ENCODE measurements at places on chromosomes 7 and 10.

DNA sequence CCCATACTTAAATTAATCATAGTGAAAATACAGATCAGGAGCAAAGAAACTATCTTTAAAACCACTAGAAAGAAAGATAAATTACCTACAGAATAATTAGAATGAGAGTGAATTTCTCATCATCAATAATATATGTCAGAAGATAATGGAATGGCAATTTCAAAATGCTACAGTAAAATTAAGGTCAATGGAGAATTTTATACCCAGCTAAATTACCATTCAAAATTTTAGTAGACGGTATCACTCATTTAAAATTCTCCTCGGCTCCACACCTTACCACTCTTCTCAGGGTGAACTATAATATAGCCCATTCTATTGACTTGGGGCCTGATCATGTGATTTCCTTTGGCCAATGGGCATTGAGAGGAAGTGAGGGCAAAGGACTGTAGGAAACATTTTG, 192.5 kb upstream of the TCERG1L start:
- no peak for DNase-seq

GRCh38 chr10:9501944-9502343, 1447.5 kb downstream of the GATA3 start:
- no peak for DNase-seq

DNA sequence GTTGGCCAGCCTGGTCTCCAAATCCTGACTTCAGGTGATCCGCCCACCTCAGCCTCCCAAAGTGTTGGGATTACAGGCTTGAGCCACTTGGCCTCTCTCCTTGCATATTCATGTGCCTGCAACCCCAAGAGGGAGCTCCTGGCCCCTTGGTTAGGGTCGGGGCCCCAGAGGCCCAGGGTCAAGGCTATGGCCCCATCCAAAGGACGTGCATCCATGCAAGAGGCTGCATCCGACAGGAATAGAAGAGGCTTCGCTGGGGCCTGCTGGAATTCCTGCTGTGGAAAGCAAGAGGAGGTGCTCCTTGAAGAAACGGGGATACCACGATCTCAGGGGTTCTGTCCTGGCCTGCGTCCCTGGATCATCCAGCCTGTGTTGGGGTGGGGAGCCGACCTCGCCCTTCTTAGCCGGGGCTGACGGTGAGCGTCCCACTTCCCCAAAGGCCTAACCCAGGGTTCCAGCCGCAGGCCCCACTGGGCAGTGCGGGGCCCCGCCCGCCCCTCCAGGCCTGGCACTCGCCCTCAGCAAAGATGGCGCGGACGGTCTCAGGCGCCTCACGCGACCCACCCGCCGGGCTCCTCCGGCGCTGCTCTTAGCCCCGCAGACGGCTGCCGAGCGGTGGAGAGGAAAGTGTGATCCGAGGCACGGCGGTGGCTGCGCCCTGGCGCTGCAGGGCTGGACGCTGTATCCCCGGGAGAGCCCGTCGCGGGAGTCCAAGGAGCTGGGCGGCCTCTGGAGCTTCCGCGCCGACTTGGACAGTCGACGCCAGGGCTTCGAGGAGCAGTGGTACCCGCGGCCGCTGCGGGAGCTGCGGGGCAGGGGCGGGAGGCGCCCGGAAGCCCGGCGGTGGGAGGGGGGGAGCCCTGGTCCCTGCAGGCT, 54.7 kb downstream of the ZNF727 start:
- no peak for DNase-seq

DNA sequence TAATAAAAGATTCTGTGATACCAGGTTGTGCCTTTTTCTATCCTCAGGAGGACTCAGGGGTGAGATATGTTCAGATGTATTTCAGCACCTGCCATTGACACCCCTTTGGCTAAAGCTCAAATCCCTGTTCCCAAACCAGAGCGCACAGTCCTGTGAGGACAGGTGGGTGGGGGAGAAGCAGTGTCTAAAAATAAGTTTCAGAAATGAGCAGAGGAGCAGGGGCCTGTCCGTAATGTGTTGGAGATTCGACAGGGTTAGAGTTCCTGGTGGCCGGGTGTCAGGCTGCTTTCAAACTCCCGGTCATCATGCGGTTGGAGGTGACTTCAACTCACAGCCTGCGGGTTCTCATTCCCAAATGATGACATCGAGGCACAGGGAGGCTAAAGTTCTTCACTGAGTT, 211.5 kb downstream of the KLF6 start:
- DNase-seq: no peak

GRCh38 chr10:55989188-55989587, 371.9 kb downstream of the ZWINT start:
- DNase-seq: no peak

DNA sequence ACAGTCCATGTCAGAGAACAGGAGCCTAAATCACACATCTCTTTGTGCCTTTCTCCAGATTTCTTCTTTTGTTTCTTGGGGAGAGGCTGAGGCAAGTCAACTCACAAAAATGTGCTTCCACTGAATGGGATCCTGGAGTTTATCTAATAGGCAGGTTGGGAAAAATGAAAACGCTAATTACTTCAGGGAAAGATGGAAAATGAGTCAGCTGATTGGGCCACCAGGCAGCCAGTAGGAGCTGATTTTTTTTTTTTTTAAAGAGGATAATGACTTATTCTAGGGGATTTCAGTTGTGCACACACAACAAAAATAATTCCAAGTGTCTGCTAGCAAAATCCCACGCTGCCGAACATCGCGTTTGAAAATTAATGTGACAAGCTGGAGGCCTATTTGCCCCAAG, 412.8 kb upstream of the ZMIZ1 start:
- DNase-seq: no peak

GRCh38 chr7:120724448-120724847, 133.5 kb downstream of the TSPAN12 start:
- DNase-seq: no peak

DNA sequence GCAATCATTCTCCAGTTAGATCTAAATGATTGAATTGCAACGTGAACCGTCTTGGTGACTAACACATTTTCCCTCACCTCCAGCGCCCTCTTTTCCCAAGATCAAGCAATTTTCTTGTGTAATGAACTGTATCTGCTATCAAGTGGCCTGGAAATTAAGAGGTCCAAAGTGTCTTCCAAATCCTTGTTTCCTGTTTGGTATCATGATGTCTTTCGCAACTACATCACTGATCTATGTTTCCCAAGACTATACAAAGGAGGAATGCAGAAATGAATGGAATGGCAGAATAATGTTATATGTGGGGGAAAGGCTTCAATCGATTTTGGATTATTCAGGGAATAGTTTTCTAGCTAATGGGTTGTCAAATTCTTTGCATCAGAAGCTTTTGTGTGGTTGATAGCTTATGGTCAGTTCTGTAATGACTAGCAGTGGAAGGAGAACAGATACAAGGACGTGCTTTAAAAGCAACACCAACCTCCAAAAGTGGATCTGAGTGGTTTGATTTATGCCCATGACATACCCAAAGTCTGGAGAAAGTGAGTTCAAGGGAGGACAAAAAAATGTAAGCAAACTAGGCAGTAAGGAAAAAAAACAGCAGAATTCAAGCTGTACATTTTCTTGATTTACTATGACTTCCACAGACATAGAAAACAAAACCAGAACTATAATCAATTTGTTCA, 14.6 kb upstream of the ZEB1 start:
- DNase-seq: no peak

DNA sequence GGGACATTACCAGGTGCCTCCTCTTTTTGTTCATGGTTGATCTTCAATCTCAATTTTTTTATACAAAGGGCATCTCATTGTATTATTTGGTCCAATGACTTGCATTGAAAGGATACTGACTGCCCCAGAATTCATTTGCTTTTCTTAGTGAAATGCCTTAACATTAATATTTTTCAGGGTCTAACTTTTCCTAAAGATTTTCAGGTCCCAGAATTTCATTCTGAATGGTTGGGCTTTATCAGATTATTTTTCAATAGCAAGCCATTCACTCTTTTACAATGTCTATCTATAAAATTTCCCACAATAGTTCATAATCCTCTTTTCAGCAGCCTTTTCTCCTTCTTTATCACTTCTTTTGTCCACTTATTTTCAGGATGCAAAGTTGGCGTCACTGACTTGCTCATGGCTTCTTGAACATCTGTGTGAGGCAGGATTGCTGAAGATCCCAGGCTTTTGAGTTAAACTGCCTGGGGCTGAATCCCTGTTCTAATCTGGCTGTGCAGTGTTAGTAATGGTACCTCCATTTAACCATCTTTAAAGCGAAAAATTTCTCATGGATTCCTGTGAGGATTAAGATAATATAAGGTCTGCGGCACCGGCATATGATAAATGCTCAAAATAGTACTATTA, 131.7 kb upstream of the HDAC9 start:
- DNase-seq: no peak

- DNase-seq: no peak
Measured at GRCh38 chr7:26348234-26348851, 56.7 kb downstream of the SNX10 start.

- DNase-seq: no peak
Measured at GRCh38 chr7:31835471-31835870, 148.5 kb downstream of the PPP1R17 start.

DNA sequence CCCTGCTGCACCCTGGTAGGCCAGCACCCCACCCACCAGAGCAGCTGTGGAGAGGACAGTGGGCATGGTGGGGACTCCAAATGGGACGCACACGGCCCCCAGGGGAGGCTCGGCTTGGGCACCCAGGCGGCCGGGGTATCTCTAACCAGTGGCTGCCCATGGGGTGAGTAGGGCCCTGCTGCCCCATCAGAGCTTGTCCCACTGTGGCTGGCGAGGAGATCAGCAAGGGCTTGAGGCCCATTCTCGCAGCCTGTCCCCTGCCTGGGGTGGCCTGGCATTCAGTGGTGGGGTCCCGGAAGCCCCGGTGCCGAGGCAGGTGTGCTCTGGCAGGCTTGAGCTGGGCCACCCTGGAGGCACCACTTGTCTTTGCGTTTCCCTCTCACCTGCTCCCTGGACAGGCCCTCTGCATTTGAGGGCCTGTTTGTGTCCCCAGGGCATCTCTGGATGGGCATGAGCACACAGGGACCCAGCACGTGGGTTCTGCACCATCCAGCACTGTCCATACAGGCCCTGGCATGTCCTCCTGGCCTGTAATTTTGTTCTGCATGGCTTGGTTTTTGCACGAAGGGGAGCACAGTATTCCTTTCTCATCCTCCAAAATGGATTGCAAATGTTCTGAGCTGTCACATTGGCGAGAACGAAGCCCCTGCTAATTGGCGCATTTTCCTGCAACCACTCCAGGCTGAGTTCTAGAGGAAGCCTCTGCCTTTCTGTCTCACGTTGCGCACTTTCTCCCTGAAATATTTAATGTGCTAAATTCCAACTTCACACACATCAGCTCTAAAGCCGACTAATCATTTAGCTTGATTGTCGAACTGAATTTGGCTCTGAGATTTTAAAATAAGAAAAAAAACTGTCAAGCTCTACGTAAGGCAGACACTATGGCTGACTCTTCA, 27.2 kb downstream of the PWWP2B start:
- no peak for DNase-seq

- no peak for DNase-seq
Measured at GRCh38 chr7:112782498-112782897, 7.7 kb downstream of the TMEM168 start.

GRCh38 chr10:128026615-128027300, 99.5 kb downstream of the MKI67 start:
- DNase-seq: no peak

DNA sequence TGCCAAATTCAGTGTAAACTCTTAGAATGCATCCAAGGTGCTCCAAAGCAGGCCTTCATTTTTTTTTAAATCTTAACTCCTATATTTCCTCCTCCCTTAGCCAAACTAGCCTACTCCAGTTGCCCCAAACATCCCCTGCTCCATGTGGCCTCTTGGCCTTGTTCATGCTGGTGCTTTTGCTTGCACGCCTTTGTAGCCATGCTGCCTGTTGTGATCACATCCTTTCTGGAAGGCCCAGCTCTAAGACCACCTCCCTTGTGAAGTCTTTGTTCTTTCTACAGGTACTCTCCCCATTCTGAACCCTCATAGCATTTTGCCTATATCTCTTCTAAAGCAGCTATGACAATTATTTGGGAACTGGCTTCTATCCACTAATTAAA, 375.3 kb upstream of the NFE2L3 start:
- DNase-seq: no peak

GRCh38 chr10:33498391-33498891, 164.0 kb upstream of the NRP1 start:
- no peak for DNase-seq

- DNase-seq: no peak
Measured at GRCh38 chr10:103204353-103205255, 11.5 kb upstream of the NT5C2 start.

DNA sequence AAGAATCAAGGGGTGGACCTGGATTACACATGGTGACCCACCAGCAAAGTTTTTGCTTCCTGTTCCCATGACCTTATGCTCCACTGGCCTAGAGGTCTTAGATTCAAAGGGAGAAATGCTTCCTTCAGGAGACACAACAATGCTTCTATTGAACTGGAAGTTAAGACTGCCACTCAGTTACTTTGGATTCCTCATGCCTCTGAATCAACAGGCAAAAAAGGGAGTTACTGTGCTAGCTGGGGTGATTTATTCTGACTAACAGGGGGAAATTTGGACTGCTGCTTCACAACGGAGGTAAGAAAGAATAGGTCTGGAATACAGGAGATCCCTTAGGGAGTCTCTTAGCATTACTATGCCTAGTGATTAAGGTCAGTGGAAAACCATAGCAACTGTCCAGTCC, 10.3 kb downstream of the TMEM229A start:
- DNase-seq: no peak

- no peak for DNase-seq
Measured at GRCh38 chr10:119441151-119441821, 101.2 kb downstream of the RGS10 start.

DNA sequence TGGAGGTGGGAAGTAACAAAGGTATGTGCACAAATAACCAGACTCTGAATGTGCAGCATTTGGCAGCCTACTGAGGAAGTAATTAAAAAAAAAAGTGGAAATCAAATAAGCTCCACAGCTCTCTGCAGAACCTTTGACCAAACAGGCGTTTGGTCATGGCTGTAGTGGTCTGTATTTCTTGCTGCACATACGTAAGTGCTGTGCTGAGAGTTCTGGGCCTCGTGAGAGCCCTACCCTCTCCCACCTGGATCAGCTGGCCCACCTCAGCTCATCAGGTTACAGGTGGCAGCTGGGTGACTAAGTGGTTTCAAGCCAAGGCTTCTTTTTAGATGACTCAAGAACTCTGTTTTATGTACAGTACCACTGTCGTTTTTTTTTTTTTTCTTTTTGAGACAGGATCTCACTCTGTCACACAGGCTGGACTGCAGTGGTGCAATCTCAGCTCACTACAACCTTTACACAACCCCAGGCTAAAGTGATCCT, 178.2 kb upstream of the KLF6 start:
- no peak for DNase-seq

- no peak for DNase-seq
Measured at GRCh38 chr10:43623351-43623750, 17.1 kb downstream of the ZNF485 start.
